ENCODE measurements at places on chromosomes 3 and 15. TPM values are rescaled to one million over a fixed set of nuclear protein-coding genes. Genes with fewer than 3 reads are reported as not detected.
A peak's percentile ranks its signal among the peaks of the same experiment; 100 is the strongest.

GRCh38 chr15:95363646-95364045 lies 966.9 kb upstream of the NR2F2 start:
- H3K27ac ChIP-seq: no peak overlapping the region
- DNase-seq: no peak
- no peaks in the 10 kb centered on the region for H3K27me3 ChIP-seq
- no peaks in the 10 kb centered on the region for H3K36me3 ChIP-seq
- no peaks in the 10 kb centered on the region for H3K4me1 ChIP-seq

DTX3L gene
- total RNA-seq: 32.6 TPM

UROC1 gene
- total RNA-seq: not detected

DNA sequence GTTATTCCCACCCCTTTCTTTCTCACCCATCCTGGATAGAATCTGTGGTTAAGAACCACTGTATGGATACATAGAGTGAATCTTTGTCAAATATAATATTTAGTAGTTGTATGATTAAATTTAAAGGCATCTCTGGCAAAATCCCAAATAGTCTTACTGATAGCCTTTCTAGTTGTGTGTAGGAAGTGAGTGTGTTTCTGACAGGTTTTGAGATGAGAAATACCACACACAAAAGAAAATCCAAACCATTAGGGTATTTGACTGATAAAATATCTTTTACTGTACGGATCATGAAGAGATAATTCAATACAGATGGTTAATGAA lies 44.7 kb upstream of the PLCL2 start:
- H3K4me1 ChIP-seq: peaks cover 37% of the 10 kb centered on the region
- H3K27ac ChIP-seq: no peak overlapping the region
- H3K4me3 ChIP-seq: no peak overlapping the region

GRCh38 chr3:185647880-185648210 lies 61.8 kb downstream of the SENP2 start:
- H3K4me3 ChIP-seq: no peak overlapping the region
- H3K27ac ChIP-seq: no peak overlapping the region
- no peak for DNase-seq
- H3K36me3 ChIP-seq: no peaks in the 10 kb centered on the region
- no peaks in the 10 kb centered on the region for H3K4me1 ChIP-seq

DNA sequence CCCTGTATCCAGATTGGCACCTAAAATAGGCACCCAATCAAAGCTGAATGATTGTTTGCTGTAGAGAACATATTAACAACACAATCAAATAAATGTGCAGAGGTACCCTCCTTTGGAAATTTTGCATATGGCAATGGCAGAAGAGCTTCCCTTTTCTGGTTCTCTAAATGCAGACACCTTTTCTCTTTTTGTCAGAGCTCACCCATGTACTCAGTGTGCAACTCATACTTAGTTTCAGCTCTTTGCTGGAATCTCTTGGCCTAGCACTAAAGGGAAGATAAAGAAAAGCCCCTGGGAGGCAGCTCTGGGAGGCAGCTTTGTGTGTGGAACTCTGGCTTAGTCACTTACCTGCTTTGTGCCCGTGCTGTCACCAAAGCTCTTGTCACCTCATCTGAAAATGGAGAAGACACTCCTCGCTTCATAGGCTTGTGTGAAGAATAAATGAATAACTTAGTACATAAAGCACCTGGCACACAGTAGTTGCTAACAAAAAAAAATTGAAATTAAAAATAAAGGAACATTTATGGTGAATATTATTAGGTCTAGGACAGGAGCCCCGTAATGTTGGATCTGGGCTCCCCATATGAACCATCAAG lies 28.8 kb downstream of the ST6GAL1 start:
- DNase-seq: no peak
- H3K4me3 ChIP-seq: no peak overlapping the region
- no peak overlapping the region for H3K27ac ChIP-seq
- H3K27me3 ChIP-seq: no peaks in the 10 kb centered on the region
- no peaks in the 10 kb centered on the region for H3K36me3 ChIP-seq

GRCh38 chr3:60444898-60445437 lies 806.3 kb downstream of the FHIT start:
- no peak overlapping the region for H3K4me3 ChIP-seq
- H3K27ac ChIP-seq: no peak overlapping the region
- H3K4me1 ChIP-seq: peaks cover 9% of the 10 kb centered on the region
- no peaks in the 10 kb centered on the region for H3K36me3 ChIP-seq
- no peak for DNase-seq
- no peaks in the 10 kb centered on the region for H3K27me3 ChIP-seq

DNA sequence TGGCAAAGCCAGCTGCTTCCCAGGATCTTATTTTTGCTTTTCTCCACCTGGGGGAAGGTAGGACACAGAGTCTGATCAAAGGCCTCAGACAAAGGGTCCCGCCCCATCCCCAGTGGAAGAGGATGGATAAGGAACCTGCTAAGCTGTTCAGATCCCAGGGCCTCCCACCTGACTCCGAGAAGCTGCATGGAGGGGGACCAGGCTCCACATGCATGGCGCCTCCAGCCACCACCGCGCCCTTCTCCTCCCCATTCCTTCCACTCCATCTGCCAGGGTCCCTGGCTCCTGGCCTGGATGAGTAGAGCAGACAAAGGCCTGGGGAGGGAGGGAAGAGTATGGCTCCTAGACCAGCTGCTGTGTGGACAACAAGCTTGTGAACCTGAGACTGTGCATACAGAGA lies 20.0 kb upstream of the CRABP1 start:
- no peaks in the 10 kb centered on the region for H3K36me3 ChIP-seq
- no peak for DNase-seq
- no peak overlapping the region for H3K4me3 ChIP-seq
- peaks cover 3% of the 10 kb centered on the region for H3K4me1 ChIP-seq

DNA sequence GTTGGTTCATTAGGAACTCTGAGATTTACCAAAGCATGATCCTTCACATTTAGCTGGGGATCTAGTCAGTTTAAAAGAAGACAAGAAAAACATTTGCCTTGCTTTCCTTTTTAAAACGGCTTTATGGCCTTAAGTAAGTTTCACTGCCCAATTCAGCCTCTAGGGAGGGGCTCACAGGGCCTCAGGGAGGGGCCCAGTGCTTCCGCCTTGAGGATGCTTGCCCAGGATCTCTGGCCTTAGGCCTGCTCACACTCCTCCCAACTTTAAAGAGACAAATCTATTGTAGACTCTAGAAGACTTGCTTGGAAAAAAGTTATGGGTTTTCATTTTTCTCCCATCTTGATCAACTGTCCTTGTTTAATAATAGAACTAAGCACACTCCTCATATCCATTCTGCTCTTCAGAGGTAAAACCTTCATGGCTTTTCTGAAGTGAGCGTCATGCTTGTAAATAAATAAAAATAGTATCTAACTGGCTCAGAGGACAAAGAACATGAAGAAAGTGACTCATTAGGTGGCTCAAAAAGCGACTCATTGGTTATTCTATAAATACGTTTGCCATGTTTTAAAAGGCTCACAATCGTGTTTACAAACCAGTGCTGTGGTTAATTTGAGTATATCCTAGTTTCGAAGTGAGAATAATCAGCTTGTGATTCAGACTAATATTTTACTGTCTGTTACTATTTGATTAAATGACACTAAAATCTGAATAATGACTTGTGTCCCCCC lies 13.7 kb downstream of the PDHB start:
- H3K27ac ChIP-seq: peak overlapping the region; percentile 46
- DNase-seq: peak; percentile 75
- H3K36me3 ChIP-seq: peaks cover 26% of the 10 kb centered on the region
- H3K27me3 ChIP-seq: no peaks in the 10 kb centered on the region

DNA sequence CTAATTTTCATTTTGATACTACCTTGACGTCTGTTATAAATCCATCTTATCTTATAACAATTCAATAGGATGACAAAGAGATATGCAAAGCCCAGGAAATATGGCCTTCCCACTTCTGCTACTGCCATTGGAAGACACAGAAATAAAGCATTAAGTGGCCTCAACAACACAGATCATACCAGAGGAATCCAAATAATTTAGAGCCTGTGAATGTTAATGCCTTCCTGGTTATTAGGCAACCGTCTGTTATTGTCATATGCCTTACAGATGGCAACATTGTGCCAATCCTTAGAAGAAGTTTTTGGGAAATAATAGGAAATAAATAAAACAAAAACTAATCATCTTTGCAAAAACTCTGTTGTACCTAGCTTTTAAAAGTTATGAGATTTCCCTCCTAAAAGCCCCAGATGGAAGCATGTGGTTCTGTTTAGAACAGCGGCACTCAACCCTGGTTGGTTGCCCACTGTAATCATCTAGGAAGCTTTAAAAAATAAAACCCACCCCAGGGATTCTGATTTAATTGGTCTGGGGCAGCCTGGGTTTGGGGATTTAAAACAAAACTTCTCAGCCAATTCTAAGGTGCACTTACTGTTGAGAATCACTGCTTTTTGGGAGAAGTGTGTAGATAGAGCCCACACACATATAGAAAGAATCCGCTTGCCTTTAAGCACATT lies 704.8 kb upstream of the CFAP20DC start:
- no peaks in the 10 kb centered on the region for H3K36me3 ChIP-seq
- DNase-seq: no peak
- H3K4me3 ChIP-seq: no peak overlapping the region
- H3K27ac ChIP-seq: no peak overlapping the region
- H3K27me3 ChIP-seq: no peaks in the 10 kb centered on the region

DNA sequence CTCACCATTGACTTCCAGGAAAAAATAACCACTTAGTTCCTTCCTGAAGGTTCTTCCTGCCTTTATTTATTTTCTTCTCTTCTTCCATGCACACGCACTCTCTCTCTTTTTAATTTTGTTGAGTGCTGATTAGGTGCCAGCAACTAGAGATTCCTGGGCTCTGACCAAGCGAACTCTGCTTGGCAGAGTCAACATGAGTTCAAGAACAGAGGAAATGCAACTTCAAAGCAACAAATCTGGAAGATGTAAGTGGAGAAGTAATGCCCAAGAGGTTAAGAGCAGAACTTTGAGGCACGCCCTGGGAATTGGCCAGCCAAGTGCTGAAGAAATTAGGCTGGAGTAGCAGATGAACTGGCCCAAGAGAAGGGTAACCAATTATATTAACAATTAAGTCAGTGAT lies 8.5 kb downstream of the ERC2 start:
- H3K27me3 ChIP-seq: peaks cover 13% of the 10 kb centered on the region
- H3K4me3 ChIP-seq: no peak overlapping the region
- no peaks in the 10 kb centered on the region for H3K4me1 ChIP-seq

LRRC3B gene
- total RNA-seq: 1.1 TPM

DNA sequence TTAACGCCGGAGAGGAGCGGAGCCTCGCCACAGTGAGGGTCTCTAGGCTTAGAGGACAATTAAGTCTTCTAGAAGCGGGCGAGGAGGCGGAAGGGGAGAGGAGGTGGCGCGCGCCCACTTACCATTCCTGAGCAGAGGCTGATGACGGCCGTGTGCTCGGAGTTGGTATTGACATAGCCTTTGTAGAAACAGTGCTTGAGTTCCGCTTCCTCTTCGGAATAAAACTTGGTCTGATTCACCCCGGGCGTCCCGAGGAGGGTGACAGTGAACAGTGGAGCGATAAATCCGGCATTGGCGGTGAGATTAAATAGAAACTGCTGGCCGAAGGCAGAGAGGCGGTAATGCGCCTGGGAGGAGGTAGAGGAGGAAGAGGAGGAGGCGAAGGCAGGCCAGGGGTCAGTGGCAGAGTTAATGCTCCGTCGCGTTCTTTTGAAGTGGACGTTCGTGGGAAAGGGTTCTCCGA lies 1.3 kb downstream of the ADAMTS9 start:
- no peaks in the 10 kb centered on the region for H3K36me3 ChIP-seq
- H3K4me3 ChIP-seq: peak overlapping the region; percentile 79
- no peak for DNase-seq
- no peaks in the 10 kb centered on the region for H3K27me3 ChIP-seq
- H3K4me1 ChIP-seq: peaks cover 14% of the 10 kb centered on the region
- peak overlapping the region; percentile 98 for H3K27ac ChIP-seq

DNA sequence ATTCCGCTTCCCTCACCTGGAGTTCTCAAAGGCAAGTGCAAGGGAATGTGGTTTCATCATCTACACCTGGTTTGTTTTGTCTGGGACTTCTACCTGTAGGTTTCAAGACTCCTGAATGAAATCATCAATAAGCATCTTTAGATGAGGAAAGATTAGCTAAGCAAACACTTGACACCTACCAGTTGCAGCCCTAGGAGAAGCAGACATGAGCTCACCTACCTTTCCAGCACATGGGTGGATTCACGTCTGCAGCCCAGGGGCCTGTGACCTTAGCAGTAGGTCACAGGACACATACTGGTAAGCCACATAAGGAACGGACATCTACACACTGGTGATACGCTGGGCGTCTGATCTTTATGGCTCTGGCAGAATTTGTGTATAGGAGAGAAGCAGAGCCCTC lies 26.7 kb downstream of the SLCO2A1 start:
- no peaks in the 10 kb centered on the region for H3K4me1 ChIP-seq
- H3K27me3 ChIP-seq: no peaks in the 10 kb centered on the region
- DNase-seq: peak; percentile 13
- H3K27ac ChIP-seq: no peak overlapping the region
- no peak overlapping the region for H3K4me3 ChIP-seq

STAC gene
- 39.6 TPM for total RNA-seq

DIPK2A gene
- total RNA-seq: 56.0 TPM

DNA sequence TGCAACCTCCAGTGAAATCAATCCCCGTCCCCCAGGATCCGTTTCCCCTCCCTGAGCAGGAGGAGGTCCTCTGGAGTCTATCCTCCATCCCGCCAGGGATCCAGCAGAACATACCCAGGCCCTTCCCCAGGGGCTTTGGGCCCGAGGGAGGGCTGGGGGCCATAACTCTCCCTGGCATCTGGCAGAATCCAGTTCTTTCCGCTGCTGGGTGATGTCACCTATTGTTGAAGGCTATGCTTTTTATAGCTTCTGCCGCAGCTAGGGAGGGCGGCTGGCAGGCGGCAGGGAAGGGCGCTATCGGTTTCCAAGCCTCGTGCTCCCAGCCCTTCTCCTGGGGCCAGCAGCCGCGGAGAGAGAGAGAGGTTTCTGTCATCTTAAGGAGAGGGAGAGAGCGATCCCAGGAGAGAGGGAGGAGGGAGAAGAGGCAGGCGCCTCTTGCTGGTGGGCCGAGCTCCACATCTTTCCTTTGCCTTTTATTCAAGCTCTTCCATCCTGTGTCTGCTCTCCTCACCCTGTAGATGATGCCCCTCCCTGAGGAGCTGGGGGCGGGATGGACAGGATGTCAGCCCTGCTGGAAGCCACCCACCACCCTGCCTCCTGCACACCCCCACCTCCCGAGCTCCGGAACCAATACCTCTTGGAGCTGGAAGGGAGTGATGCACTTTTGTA lies 120.1 kb downstream of the ANP32A start:
- H3K36me3 ChIP-seq: no peaks in the 10 kb centered on the region
- no peak overlapping the region for H3K4me3 ChIP-seq
- peaks cover 15% of the 10 kb centered on the region for H3K4me1 ChIP-seq
- no peaks in the 10 kb centered on the region for H3K27me3 ChIP-seq
- peak; percentile 86 for DNase-seq
- H3K27ac ChIP-seq: peak overlapping the region; percentile 10

TNFSF10 gene
- total RNA-seq: 17.9 TPM

CP gene
- total RNA-seq: 3.7 TPM

DNA sequence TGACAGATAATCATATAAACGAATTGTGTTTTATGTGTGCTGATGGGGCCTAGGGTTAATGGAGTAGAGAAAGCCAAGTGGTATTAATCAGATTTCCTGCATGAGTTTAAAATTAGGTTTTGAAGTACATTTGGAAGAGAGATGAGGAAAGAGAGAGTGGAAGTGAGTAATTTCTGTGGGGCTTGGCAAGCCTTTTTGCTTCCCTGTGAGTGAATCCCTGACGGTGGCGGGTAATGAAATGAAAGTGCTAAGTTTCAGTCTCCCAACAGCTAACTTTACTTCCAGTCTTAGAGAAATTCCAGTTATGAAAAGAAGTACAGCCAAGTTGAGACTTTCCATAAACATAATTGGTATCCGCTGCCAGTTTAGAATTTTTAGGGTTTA lies 139.4 kb downstream of the BBX start:
- DNase-seq: peak; percentile 81
- H3K27me3 ChIP-seq: no peaks in the 10 kb centered on the region
- H3K4me1 ChIP-seq: peaks cover 21% of the 10 kb centered on the region
- no peak overlapping the region for H3K4me3 ChIP-seq
- no peaks in the 10 kb centered on the region for H3K36me3 ChIP-seq

SMCO1 gene
- not detected for total RNA-seq
